T-helper 1 cell treated with Interleukin-12 subunit alpha and Interleukin-12 subunit beta and Interleukin-4 antibody, amounts not matched to agents 30 ng/mL and 1 ng/mL, for 36 hours (primary cell): ENCODE measurements at places on chromosomes 3 and 15. TPM values are rescaled to one million over a fixed set of nuclear protein-coding genes. Genes with fewer than 3 reads are reported as not detected.

The TRPM1 gene
- not detected in 2 replicates for total RNA-seq

The RLBP1 gene
- total RNA-seq = not detected in 2 replicates

The ROBO1 gene
- total RNA-seq = 0.15 and 0.93 TPM in 2 replicates

The DNAH12 gene
- total RNA-seq = 0.10 and 0.20 TPM in 2 replicates

The ELL3 gene
- total RNA-seq = 0.34 and 1.6 TPM in 2 replicates

The ABHD2 gene
- total RNA-seq = 64.3 and 65.0 TPM in 2 replicates

The SI gene
- total RNA-seq = not detected in 2 replicates

The CD200R1 gene
- total RNA-seq = 18.0 and 18.6 TPM in 2 replicates

The WDR93 gene
- not detected in 2 replicates for total RNA-seq

The C2CD4A gene
- total RNA-seq = not detected in 2 replicates

The ZMYND10 gene
- total RNA-seq = 1.2 and 1.6 TPM in 2 replicates

The CATSPER2 gene
- 7.6 and 9.8 TPM in 2 replicates for total RNA-seq

The SOX14 gene
- not detected in 2 replicates for total RNA-seq

The C3orf85 gene
- not detected in 2 replicates for total RNA-seq

The BAHD1 gene
- 25.4 and 27.3 TPM in 2 replicates for total RNA-seq

The LINGO1 gene
- total RNA-seq = not detected in 2 replicates

The SLTM gene
- total RNA-seq = 136 and 147 TPM in 2 replicates

The TMC3 gene
- not detected in 2 replicates for total RNA-seq

The USP3 gene
- 63.5 and 63.9 TPM in 2 replicates for total RNA-seq

The MYO9A gene
- total RNA-seq = 9.2 and 11.9 TPM in 2 replicates

The NANOGP8 gene
- total RNA-seq = not detected in 2 replicates

The NDN gene
- 2.9 and 3.8 TPM in 2 replicates for total RNA-seq

The OXSM gene
- total RNA-seq = 11.6 and 11.8 TPM in 2 replicates

The NCK1 gene
- total RNA-seq = 46.2 and 56.3 TPM in 2 replicates

The CAMK2N2 gene
- 0.15 and 0.20 TPM in 2 replicates for total RNA-seq

The TTLL13 gene
- total RNA-seq = 0.61 and 1.4 TPM in 2 replicates

The PCOLCE2 gene
- 0.27 TPM in 1 of 2 replicates, not detected in the other for total RNA-seq

The CCDC32 gene
- 34.9 and 37.1 TPM in 2 replicates for total RNA-seq

The FBXO40 gene
- not detected in 2 replicates for total RNA-seq

The BOC gene
- 0.37 and 0.54 TPM in 2 replicates for total RNA-seq

The RPP14 gene
- total RNA-seq = 18.0 and 19.6 TPM in 2 replicates

The BSN gene
- total RNA-seq = 0.10 and 0.12 TPM in 2 replicates

The ISLR2 gene
- not detected in 2 replicates for total RNA-seq

The CHRNB4 gene
- total RNA-seq = not detected in 2 replicates

The HTR3E gene
- total RNA-seq = not detected in 2 replicates

The RNF168 gene
- total RNA-seq = 31.1 and 32.2 TPM in 2 replicates

The ARGFX gene
- total RNA-seq = not detected in 2 replicates
